NCI-H446 (cell line): ENCODE measurements at places on chromosomes 3 and 15.

- no peak for DNase-seq
Measured at GRCh38 chr3:193784822-193785221, 191.8 kb downstream of the OPA1 start.

DNA sequence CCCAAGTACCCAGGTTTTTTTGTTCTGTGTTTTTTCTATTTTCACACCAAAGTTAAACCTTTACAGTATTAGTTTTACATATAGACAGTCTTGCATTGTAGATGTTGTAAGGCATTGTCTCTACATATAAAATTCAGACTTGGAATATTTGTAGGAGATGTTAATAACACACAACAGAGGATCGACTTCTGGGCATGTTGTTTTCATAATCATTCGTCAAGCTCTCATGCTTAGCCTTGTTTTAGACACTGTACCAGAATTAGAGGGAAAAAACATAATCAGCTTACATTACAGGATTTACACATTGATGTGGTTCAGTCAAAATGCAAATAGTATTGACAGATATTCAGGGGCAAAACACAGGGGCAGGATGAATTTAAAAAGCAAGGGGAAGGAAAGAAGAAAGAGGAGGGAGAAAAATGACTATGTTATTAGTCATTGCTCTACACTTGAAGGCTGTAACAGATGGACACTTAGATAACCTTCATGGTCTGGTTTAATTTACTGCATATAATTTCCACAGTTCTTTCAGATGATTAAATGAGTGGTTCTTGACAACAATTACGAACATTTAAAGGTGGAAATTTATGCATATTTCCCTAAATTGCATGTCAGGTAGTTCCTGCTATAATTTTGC lies 7.5 kb downstream of the CMSS1 start:
- DNase-seq = no peak

DNA sequence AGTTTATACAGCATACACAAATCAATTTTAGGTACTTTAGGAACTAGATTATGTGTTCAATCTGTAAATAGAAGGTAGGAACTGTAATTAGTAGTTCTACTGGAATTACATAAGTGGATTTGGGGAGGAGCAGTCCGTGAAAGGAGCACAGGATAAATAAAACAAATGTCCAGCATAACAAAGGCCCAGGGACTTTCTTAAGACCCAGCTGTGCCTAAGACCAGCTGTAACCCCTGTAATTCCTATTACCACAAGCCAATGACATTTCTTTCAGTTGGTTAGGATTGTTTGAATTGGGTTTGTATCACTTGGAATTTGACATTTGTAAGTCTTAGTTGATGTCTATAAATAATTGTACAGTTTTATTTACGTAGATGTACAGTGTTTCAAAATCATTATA lies 4.8 kb upstream of the ZBTB20 start:
- no peak for DNase-seq

GRCh38 chr15:44471885-44472455 lies 44.5 kb downstream of the CTDSPL2 start:
- DNase-seq = no peak

DNA sequence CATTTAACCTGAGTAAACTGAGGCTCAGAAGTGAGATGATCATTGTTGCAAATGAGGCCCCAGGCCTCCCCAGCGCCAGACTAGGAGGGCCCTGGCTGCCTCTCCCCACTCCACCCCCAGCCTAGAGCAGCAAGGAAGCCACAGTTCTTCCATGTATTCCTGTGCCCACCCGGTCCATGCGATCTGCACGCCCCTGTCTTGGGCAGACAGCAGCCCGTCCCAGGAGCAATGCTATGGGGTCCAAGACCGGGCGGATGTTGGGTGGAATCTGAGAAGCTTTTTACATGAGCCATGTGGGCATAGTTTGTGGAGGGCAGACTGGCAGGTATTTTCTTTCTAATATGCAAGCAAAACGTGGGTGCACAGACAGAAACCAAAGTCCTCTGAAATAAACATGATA lies 15.1 kb downstream of the SH2D7 start:
- no peak for DNase-seq

DNA sequence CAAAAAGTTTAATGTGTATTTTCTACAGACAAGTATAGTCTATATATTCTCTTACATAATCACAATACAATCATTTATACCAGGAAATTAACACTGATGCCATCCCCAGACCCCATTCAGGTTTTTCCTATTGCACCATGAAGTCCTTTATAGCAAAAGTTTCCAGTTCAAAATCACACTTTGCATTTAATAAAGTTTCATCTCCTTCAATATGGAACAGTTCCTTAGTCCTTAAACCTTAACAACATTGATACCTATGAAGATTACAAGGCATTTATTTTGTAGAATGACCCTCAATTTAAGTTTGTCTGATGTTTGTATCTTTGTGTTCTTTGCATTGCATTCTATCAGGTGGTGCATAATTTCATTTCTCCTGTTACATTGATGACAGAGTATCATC lies 2.0 kb upstream of the SMARCC1 start:
- no peak for DNase-seq

DNA sequence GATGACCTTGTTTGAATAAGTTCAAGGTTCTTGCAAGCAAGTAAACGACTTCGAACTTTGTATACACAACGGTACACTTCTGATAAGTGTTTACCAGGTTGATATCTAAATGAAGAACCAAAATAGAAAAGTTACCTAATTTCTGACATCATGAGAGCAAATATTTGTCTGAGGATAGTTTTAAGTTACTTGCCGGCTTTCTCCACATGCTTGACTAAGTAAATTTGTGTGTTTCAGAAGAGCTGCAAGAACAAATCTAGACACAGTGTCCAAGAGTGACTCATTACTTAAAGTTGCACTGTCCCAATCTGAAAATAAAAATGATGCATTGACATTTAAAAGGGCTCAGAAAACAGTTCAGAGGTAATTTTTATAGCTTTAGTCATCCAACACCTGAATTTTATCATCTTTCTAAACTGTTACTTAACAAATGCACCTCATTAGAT lies 115.1 kb downstream of the HERC1 start:
- DNase-seq = no peak

DNA sequence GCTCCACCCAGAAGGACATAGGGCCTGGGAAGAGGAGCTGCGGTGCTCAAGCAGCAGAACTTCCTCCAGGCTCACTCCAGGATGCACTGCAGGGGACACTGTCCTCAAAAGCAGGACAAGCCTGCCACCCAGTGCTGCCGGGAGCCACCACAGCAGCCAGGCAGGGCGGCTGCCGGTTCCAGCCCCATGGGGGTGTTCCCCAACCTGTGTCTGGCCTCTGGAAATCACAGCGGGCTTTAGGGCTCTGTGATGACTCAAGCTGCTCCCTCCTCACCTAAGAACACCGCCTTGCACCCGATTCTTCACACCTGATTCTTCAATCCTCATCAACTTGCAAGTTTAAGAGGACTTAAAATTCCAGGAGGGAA lies 71.9 kb upstream of the SLC6A11 start:
- no peak for DNase-seq

- DNase-seq = peak; percentile 8
Measured at GRCh38 chr3:49607796-49608195, 53.5 kb downstream of the BSN start.

DNA sequence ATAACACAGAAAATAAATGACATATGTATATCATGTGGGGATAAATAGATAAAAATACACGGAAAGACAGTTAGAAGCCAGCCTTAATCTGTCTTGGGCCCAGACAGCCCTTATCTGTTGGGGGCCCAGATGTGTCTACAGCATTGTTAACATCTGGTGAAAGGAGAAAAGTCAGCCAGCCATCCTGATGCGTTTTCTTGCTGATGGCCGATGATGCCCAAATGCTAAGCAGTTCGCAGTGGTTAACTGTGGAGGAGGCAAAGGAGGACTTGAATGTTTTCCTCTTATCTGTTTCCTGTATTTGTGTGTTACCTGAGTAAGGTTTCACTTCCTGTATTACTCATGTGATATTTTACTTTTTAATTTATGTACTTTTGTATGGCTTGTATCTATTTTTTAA lies 46.2 kb downstream of the NOX5 start:
- DNase-seq = no peak

DNA sequence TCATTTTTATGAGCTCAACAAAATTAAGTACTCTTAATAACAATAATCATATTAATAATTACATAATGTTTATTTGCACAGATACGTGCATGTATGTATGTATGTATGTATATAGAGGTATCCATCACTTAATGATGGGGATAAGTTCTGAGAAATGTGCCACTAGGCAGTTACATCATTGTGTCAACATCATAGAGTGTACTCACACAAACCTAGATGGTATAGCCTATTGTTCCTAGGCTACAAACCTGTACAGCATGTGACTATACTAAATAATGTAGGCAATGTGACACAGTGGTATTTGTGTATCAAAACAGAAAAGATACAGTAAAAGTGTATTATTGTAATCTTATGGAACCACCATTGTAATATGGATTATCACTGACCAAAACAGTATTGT lies 874.7 kb upstream of the GBE1 start:
- DNase-seq = no peak

DNA sequence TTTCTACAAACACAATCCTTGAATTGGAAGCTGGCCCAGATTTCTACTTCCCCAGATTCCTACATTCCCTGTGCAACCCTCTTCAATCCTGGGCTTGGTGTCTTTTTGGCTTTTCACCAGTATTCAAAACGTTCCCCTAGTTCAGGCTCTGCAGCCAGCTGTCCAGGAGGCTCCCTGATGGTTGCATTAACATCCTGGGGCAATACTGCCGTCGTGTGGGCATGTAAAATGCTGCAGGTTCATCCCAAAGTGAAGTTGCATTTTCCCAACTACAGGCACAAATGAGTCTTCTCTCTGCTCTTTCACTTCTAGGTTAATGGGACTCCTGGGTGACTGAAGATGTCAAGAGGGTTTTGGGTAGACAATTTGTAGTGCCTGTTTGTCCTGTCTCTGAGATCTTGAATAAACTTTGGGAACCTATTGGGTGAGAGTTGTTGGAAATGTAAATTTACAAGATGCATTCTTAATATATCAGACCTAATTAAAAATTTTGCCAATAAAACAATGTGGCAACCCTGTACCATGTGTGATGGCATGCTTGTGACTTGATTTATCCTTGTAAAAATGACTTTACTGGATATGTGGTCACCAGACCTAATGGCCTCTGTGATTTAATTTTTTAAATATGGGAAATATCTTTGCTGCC lies 28.6 kb downstream of the SOX14 start:
- no peak for DNase-seq

DNA sequence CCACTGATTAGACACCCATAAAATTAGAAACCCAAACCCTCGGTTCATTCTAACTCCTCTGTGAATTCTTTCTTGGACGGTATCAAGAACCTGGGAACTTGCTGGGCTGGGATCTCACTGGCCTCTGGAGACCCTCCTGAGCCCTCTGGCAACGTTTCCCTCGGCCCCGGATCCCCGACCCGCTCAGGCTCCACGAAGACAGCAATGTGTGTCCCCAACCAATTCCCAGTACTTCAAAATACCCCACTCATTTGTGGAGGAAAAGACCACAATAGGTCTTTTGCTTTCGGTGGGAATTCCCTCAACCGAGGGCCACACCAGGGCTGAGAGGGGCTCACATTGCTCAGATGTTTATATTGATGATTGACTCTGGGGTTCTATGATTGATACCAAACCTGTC lies 117.9 kb upstream of the PRR20G start:
- no peak for DNase-seq
